Peyer's patch (tissue), 4 donors: ENCODE measurements at places on chromosomes 3 and 15. TPM values are rescaled to one million over a fixed set of nuclear protein-coding genes. Genes with fewer than 3 reads are reported as not detected.

The MTMR10 gene
- 42.9 TPM for total RNA-seq

The CDV3 gene
- 45.0 TPM for total RNA-seq

The RHO gene
- total RNA-seq: not detected

The CCDC39 gene
- not detected for total RNA-seq

The SEMA5B gene
- 2.5 TPM for total RNA-seq

The HIGD2B gene
- total RNA-seq: not detected

The ACKR4 gene
- 12.6 TPM for total RNA-seq

The IGSF11 gene
- total RNA-seq: not detected

The IL12A gene
- total RNA-seq: not detected

DNA sequence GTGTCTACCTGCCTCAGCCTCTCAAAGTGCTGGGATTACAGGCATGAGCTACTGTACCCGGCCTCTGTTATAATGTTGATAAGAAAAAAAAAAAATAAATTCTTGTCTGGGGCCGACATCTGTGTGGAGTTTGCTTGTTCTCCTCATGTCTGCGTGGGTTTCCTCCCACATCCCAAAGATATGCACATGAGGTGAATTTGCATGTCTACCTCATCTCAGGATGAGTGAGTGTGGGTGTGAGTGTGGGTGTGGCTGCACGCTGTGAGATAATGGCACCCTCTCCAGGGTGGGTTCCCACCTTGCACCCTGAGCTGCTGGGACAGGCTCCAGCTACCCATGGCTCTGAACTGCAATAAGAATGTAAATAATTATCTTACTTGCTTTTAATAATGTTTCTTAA lies 25.9 kb upstream of the UACA start:
- DNase-seq: no peak

DNA sequence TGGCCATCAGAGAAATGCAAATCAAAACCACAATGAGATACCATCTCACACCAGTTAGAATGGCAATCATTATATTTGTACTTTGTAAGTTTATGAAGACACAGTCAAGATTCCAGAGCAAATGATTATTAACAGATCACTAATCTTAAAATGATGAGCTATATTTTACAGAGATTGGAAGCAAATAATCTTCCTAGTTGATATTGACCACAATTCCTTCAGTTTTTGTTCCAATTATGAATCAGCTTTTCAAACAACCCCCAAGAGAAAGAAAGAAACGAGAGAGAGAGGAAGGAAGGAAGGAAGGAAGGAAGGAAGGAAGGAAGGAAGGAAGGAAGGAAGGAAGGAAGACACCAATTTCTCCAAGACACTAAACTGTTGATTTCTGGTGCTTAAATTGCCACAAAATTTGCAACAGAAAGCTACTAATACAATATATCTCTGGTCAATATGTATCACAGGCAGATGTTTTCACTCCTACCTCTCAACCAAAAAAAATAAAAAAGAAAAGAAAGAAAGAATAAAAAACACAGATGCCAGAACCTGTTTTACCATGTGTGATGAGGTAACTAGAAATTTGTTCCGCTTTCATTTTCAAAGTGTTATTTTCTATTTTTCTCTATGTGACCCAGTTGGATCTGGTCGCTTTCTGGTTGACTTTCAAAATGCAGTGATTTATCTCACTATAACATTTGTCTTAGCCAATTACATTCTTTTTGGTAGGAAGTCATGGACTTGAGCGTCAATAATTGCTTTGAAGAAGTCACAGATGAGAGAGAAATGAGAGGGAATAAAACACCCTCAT lies 1609.6 kb downstream of the SI start:
- DNase-seq: no peak

- DNase-seq: no peak
Observed at GRCh38 chr15:68113751-68114150, 59.6 kb downstream of the PIAS1 start.

DNA sequence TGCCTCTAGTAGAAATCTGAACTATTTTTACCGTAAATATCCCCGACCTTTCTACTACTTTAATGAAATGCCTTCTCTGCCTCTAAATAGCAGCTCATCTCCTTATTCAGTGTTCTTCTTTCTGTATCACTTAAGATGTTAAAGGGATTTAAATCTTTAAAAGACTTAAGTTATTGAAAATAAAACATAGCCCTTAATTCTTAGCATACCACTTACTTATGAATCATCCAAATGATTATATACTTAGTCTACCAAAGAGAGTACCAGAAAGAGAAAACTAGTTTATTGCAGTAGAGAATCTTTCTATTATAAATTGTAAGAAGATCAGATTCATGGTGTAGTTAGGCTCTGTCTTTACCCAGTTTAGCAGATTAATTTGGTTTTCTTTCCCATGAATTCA lies 802.0 kb downstream of the TBL1XR1 start:
- no peak for DNase-seq

DNA sequence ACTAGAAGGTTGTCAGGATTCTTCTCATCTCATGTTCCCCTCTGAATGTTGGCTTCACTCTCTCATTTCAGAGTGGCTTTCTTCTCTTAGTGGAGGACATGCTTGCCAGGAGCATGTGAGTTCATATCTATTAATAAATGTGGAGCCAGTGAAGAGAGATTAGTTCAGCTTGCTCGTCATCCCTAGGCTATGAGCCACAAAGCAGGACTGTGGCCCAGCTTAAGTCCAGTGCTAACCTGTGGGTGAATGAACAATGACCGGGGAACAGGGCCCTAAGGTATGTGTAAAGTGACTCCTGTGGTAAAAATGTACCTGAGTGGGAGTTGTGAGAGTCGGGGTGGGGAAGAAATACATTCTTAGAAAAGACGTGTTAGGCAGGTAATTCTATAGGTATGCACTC lies 96.9 kb upstream of the TBL1XR1 start:
- no peak for DNase-seq

- DNase-seq: no peak
Observed at GRCh38 chr15:59644756-59645155, 12.6 kb downstream of the GTF2A2 start.

- DNase-seq: no peak
Observed at GRCh38 chr3:99962703-99963102, 145.0 kb downstream of the CMSS1 start.

DNA sequence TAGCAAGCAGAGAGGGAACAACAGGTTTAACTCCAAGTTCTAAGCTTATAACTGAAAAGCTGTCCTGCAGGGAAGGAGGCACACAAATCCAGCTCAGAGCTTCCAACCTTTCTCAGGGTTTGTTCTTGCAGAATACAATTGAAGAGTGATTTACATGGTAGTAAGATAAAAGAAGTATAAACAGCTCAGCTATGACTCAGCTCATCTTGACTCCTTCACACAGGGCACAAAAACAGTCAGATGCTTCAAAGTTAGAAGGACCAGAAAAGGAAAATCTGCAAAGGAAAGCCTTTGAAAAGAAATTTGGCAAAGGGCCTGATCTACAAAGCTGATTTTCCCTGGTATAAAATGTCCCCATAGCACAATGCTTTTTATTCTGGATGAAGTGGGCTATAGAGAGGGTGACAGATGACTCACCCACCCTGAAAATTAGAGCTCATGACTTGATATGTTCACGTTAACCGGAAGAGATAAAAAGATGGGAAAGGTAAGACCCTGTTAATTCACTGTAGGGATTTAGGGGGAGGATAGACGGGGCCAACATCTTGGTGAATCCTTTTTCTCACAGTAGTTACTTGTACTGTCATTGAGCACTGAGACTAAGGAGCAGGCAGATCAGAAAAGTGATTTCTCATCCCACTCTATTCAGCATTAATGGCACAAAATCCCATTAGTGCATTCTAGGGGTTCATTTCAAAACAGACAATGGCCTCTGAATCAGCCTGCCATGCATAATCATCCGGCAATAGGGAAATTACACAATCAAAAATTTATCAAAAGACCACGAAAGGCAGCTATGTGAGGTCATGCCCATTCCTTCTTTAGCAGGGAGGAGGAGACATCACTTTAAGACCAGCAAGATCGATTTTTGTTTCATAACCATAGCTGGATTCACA lies 143.5 kb downstream of the GAP43 start:
- no peak for DNase-seq

DNA sequence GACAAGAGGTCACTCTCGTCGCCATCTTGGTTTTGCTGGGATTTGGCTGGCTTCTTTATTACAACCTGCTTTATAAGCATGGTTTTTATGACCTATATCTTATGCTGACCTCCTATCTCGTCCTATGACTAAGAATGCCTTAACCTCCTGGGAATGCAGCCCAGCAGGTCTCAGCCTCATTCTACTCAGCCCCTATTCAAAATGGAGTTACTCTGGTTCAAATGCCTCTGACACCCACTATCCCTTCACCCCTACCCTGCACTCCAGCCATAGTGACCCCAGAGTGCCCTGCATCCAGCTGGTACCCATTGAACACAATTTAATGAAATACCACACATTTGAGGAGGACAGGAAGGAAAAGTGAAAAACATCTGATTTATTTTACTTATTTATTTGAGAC lies 23.4 kb downstream of the METTL6 start:
- DNase-seq: no peak

- DNase-seq: no peak
Observed at GRCh38 chr3:126305427-126305826, 51.8 kb downstream of the KLF15 start.

DNA sequence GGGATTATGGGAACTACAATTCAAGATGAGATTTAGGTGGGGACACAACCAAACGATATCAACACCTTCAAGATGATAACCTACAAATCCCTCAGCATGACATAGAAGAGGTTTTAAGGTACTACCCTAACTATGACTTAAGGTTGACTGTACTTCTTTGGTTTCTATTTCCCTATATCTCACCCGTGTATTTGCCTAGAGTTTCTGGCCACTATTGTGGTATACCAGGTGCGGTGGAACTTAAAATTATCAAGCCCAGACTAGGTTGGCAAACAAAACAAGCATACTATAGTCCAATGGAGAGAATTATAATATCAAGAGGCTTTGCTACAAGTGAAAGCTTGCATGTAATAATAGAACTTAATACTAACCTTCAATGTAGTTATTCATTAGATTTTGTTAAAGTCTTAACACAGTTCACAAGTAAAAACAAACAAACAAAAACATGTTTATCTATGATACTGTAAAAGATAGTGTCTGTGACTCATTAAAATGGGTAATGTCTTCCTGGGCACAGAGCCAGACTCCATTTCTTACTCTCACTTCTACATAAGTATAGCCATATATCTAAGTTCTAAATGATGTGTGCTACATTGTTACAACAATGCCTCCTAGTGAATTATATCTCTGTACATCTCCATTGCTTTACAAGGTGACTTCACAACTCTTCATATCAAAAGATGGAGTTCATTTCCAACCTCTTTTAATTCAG lies 479.1 kb downstream of the ZBBX start:
- DNase-seq: no peak

- no peak for DNase-seq
Observed at GRCh38 chr15:63226966-63227401, 37.6 kb downstream of the RAB8B start.

- no peak for DNase-seq
Observed at GRCh38 chr15:69902414-69903062, 195.2 kb downstream of the TLE3 start.

DNA sequence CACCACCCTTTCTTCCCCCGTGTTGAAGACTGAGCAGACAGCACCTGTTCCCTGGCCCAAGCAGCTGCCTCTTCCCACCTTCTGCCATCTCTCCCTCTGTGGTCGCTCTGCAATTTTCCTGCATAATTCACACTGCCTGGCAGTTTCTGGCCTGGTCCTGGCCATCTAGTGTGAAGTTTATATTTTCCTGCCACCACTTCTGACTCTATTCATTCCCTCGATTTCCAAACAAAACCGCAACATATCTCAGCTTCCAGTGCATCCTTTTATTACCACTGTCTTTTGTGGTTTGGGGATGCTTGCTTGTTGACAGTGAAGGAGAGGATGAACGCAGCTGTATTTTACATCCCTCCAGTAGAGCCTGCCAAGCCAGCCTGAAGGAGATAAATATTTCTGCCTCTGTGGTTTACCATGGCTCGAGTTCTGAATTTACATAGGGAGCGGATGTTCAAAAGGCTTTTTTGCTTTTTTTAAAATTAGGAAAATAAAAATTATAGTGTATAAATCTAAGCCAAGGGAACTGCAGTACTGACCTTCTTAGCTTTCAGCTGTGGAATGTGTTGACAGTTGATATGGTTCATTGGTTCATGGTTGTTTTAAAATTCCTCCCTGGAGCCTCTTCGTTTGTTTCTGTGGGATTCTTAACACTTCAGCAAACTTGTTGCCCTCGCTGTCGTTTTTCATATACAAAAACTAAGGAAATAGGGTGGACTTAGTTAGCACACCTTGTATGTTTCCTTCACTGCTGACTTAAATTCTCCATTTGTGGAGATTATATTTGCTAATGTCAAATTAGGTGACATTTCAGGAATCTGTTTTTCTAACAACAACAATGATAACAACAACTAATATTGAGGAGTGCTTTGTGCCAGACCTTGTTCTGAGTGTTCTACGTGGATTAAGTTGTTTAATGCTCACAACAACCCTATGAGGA lies 250.5 kb downstream of the ADAMTSL3 start:
- no peak for DNase-seq

DNA sequence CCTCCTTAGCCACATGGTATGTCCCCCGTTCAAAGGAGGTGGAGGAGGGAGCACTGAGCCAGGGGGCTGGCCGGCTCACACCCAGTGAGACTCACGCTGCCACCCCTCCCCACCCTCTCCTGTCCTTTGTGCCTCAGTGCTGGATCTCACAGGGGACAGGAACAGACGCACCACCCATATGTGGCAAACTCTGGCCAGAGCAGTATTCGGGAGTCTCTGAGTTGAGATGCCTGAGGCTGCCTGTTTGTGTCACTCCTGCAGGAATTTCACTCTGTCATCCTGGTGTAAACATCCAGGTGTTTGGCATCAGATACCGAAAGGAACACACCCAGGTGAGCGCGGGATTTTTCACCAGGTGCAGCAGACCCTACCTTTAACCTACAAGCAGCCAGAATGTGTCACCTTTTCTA lies 25.7 kb downstream of the RGMA start:
- no peak for DNase-seq

GRCh38 chr15:60572541-60573421 lies 93.8 kb upstream of the ICE2 start:
- no peak for DNase-seq

DNA sequence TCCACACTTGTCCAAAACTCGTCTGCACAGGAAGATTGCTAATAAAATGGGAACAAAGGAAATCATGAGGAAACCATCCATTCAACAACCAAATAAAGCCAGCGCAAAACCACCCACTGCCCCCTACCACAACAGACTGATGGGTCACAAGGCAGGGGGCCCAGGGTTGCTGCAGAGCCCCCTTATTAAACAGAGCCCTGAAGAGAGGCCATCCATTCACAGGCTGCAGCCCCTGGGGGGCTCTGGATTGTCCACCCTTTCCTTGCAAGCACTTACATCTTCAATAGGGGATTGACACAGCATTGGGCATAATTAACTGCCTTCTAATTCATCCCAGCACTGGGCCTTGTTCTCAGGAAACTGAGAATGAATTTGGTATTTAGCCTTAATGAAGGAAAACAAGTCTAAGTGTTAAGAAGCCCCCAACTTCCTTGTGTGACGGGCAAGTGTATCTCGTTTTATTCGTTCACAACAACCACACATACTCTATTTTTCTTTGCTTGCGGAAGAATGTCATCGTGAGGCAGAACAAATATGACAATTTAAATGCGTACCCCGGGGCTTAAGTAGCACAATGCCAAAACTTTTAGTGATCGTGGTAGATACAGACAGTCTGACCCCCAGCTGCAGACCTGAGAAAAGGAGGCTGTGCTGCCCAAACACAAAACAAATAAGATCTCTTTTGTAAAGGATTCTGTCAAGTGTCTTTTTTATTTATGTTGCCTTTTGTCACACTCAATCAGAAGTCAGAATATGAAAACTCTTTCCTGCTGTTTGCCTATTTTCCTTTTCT lies 144.0 kb downstream of the SEMA6D start:
- no peak for DNase-seq
